ENCODE measurements at places on chromosomes 2 and 18.

- DNase-seq = no peak
Observed at GRCh38 chr18:50341443-50341842, 33.4 kb upstream of the SKA1 start.

DNA sequence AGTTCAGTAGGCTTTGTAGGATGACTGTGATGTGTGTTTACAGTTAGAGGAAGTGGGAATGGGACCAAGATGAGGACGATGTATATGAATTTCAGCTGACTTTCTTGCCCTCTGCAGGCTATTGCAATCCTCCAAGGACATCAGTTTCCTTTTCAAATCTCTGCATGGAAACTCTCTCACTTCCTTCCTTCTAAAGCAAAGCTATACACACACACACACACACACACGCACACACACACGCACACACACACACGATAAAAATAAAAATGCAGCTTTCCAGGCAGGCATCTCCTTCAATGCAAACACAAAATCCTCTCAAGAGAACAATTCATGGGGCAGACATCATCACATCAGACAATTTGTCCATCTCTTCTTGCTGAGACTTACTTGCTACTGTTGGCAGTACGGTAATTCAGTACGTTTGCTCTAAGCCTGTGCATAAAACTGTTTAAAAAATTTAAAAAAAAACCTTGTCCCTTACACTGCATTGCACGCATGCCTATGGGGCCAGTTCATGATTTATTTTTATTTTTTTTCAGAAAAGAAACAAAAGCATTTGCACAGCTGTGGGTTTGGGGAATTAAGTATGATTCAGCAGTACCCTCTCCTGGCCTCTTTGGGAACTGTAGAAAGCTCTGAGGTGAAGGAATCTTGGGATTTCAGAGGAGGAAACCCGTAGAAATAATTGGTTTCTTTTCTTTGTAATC is 27.1 kb upstream of the ICOS start:
- peak; percentile 32 for DNase-seq

GRCh38 chr2:107475859-107476258 is 350.8 kb upstream of the RGPD4 start:
- no peak for DNase-seq

DNA sequence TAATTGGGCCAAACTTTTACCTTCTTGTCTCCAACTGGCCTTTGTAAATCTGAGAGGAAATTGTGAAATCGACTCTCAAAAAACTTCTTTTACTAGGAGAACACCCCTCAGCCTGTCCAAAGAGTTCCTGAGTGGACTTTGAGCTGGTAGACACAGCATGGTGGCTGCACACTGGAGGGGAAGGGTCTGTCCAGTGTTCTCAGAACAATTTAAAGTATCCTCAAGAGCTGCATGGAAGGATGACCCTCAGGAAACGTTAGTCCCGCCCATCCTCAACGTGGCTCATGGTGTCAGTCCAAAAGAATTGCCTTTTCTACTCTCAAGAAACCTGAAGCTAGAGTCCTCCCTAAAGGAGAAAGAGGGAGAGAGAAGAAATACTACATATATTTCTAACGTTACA is 182.7 kb downstream of the EPHA4 start:
- no peak for DNase-seq

DNA sequence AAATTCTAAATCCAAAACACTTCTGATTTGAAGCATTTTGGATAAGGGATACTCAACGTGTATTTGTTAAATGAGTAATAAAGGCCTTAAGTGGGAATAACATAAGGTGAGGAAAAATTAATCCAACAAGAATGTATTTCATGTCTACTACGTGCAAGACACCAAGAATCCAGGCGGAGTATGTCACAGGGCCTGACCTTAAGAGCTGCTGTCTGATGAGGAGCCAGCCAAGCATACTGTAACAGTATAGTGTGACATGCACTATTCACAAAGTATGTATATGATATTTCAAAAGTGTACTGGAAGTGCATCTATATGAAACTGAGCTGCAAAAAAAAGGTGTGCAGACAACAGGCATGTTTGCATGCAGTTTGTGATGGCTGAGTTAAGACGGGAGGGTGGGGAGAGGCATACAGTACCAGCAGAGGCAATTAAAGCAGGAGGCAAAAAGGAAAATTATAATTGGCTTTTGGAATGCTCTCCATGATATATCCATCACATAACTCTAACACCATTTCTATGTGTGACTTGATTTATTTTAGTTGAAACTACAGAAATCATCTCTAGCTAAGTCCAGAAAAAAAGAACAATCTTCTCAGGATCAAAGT is 18.2 kb downstream of the IWS1 start:
- no peak for DNase-seq

DNA sequence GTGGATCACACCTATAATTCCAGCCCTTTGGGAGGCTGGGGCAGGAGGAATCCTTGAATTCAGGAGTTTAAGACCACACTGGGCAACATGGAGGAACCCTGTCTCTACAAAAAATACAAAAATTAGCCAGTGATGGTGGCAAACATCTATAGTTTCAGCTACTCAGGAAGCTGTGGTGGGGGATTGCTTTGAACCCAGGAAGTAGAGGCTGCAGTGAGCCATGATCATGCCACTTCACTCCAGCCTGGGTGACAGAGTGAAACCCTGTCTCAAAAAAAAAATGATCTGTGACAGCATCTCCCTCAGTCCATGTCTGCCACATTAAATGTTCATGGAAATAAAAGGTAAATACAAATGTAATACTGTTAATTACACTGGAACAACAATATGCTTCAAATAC is 121.4 kb upstream of the COL5A2 start:
- DNase-seq = no peak

DNA sequence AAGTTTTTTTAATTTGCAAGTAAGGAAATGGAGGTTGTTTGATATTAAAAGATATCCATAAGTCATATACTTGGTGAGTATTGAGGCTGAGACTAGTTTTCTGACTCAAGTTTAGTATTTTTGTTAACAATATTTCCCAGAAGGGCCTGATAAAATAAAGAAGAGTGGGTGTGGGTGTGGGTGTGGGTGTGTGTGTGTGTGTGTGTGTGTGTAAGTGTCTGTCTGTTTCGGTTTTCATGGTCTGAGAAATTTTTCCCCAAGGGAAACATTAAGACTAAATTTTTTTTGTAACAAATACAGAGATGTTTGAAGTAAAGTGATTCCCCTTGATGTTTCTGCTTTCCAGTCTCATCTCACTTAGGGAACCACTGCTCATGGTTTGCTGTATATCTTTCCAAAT is 36.5 kb downstream of the PPM1B start:
- DNase-seq = no peak
